Body of pancreas (tissue), 4 donors: ENCODE measurements at places on chromosomes 6 and 20. TPM values are rescaled to one million over a fixed set of nuclear protein-coding genes. Genes with fewer than 3 reads are reported as not detected.
A peak's percentile ranks its signal among the peaks of the same experiment; 100 is the strongest.

The ID4 gene
- 53.7 TPM for total RNA-seq

The MATN4 gene
- total RNA-seq = 4.9 TPM

DNA sequence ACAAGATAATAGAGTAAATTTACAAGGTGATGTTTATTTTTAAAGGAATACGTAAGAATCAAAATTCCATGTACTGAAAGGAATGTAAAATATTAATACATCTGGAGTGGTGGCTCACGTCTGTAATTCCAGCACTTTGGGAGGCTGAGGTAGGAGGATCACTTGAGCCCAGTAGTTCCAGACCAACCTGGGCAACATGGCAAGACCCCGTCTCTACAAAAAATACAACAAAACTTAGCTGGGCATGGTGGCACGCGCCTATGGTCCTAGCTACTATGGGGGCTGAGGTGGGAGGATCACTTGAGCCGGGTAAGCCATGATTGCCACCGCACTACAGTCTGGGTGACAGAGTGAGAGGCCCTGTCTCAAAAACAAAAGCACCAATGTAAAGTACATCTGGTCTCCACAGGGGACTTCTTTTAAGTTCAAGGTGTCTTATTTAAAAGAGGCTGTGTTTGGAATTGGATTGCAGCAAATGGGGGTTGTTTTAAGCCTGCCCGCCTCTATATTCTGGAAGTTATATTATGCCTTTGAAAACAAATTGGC lies 36.9 kb downstream of the ARID1B start:
- H3K27me3 ChIP-seq = no peaks in the 10 kb centered on the region
- DNase-seq = no peak
- H3K36me3 ChIP-seq = no peaks in the 10 kb centered on the region
- H3K27ac ChIP-seq = no peak overlapping the region

GRCh38 chr6:123022975-123023374 lies 26.9 kb downstream of the CLVS2 start:
- no peaks in the 10 kb centered on the region for H3K27me3 ChIP-seq
- H3K36me3 ChIP-seq = no peaks in the 10 kb centered on the region
- H3K27ac ChIP-seq = no peak overlapping the region
- no peak for DNase-seq
- H3K4me3 ChIP-seq = no peak overlapping the region
- no peaks in the 10 kb centered on the region for H3K4me1 ChIP-seq

DNA sequence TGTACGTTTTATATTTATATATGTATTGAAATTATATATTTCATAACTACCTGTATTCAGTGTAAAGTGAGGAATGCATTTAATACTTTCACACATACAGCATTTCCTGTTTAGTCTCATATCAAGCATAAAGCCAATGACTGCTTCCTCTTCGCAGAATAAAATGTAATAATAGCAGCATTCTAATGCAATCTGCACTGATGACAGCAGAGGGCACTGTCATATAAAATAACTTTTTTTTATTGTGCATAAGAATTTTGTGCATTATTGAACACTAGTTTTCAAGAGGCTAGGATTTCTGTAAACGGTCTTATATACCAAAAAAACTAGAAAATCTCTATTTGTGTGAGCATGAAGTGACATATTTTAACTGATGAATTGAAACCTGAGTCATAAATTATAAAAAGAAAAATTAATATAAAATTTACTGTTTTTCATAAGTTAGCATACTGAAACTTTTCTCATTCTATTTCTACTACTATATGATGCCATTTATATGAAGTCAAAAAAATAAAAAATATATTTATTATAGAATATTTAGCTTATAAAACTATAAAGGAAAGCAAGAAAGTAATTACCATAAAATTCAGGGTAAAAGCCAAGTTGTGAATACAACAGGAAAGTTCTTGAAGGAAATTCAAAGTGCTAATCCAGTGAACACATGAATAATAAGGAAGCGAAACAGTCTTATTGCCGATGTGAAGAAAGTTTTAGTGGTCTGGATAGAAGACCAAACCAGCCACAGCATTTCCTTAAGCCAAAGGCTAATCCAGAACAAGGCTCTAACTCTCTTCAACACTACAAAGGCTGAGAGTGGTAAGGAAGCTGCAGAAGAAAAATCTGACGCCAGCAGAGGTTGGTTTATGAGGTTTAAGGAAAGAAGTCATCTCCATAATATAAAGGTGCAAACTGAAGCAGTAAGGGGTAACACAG lies 36.3 kb downstream of the RNF146 start:
- no peak overlapping the region for H3K4me3 ChIP-seq
- H3K4me1 ChIP-seq = peaks cover 14% of the 10 kb centered on the region
- DNase-seq = peak; percentile 22
- no peaks in the 10 kb centered on the region for H3K36me3 ChIP-seq
- no peak overlapping the region for H3K27ac ChIP-seq
- no peaks in the 10 kb centered on the region for H3K27me3 ChIP-seq

GRCh38 chr6:86848986-86849385 lies 88.3 kb upstream of the HTR1E start:
- H3K27ac ChIP-seq = no peak overlapping the region
- H3K36me3 ChIP-seq = no peaks in the 10 kb centered on the region
- no peaks in the 10 kb centered on the region for H3K27me3 ChIP-seq
- no peak overlapping the region for H3K4me3 ChIP-seq
- H3K4me1 ChIP-seq = no peaks in the 10 kb centered on the region

The COX7A2 gene
- total RNA-seq = 50.1 TPM

- H3K4me3 ChIP-seq = no peak overlapping the region
- no peaks in the 10 kb centered on the region for H3K36me3 ChIP-seq
- no peak for DNase-seq
These were observed 65.2 kb upstream of the ADGRF4 start for GRCh38 chr6:47633141-47633540.

DNA sequence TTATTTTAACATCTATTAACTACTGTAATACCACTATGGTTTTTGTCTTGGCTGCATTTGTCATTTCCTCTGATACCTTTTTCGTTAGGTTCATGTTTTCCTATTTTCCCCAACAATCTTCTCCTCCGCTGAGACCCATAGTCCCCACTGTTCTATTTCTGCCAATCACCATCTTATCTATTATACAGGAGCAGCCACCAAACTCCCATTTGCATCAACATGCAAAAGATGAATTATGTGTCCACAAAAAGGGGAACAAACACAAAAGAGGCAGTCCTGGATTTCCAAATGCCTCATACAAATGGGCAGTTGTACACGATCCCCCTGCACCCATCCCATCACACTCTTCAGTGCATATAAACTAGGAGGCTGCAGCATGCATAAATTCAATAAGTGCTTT lies 121.7 kb upstream of the MYLIP start:
- DNase-seq = no peak
- no peaks in the 10 kb centered on the region for H3K36me3 ChIP-seq
- no peak overlapping the region for H3K27ac ChIP-seq
- no peaks in the 10 kb centered on the region for H3K4me1 ChIP-seq
- no peaks in the 10 kb centered on the region for H3K27me3 ChIP-seq
